ENCODE measurements at places on chromosomes 1 and 21.

GRCh38 chr1:220300442-220301121, 28.3 kb upstream of the RAB3GAP2 start:
- no peak for DNase-seq

DNA sequence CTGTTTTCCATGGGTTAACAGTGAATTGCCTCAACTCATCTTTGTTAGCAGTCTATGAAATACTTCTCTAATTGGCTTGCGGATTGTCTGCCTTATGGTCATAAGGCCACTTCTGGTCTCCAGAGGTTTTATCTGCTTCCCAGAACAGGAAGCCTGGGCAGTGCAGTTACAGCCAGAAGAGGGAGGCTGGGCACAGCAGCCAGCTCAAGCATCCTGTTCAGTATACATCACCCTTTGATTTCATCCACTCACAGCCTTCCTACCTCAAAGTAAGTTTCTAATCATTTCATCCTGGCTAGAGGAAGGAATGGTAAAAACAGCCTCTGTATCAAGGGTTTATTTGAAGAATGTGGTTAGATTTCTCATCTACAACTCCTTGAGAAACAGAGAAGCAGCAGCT, 311.5 kb upstream of the DEPDC1 start:
- DNase-seq: no peak

DNA sequence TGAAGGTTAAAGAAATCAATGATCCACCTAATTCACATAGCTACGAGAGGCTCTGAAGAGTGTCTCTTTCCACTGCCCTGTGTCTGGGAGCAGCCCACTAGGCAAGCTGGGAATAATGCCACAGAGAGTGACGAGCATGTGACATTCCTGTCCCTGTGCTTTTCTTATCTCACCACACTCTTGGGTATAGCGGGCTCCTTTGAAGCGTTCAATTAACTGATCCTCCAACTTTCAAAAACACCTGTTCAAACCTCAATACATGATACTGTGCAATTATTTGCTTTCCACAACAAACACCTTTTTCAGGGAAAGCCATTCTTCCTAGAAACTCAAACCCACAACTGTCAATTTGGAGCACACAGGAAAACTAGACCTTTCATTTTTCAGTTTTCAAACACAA, 43.4 kb downstream of the PLPP3 start:
- no peak for DNase-seq

GRCh38 chr1:164635803-164636731, 77.1 kb downstream of the PBX1 start:
- no peak for DNase-seq

Data from CD4-positive, alpha-beta T cell treated with Interleukin-12 subunit alpha and Interleukin-12 subunit beta, for 1 hour (primary cell).